Activated T-helper 1 cell treated with anti-CD3 and anti-CD28 coated beads, Interleukin-2, amount 50 U/mL, for 16 hours (primary cell): ENCODE measurements at places on chromosomes 2 and 18.

GRCh38 chr2:207513551-207514257 lies 16.1 kb upstream of the CREB1 start:
- no peak for DNase-seq

DNA sequence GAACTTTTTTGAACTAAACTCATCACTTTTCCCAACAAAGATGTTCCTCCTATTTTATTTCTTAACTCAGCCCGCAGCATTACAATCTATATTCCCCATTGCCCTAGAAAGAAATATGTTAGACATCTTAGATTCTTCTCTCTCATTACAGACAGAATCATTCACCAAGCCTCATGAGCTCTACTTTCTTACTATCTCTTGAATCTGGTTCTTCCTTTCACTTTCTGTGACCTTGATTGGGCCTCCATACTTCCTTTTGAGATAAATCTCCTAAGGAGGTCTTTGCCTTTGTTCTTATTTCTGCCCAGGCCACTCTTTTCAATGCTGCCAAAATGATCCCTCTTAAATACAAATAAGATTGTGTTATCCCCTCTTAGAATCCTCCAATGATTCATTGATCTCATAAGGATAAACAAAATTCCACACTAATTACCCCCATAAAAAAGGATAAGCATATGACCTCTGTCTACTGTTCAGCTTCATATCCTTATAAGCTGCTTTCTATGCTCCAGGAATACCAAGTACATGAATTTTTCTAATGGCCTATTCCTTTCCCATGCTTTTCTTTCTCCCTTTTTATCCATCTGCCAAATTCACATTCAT lies 400.0 kb downstream of the ARHGAP15 start:
- DNase-seq: no peak

DNA sequence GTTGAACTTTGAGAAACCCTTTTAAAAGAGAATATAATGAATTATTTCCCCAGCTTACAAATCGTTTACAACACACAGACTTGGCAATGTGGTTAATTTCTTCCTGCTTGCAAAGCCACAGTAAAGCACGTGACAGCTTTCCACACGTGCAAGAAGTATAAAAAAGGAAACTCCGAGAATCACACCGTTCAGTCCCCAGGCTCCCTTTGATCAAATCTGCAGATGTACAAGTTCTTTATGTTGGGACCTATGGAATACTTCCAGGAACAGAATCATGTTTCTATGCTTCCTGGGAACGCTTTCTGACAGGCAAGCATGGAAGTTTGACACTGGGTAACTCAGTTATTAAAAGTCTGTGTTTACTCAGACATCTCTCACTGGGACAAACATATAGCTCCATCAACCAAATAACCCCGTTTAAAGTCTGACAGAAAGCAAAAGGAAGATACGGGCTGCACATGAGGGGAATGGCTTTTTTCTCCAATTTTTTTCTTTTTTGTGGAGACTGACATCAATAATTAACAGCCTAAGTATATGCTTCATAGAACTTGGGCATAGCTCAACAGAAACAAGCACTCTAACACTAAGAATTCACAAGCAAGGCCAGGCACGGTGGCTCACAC lies 134.8 kb downstream of the EIPR1 start:
- DNase-seq: no peak

- DNase-seq: no peak
These were observed 290.2 kb downstream of the PRKCE start for GRCh38 chr2:45941531-45942236.

DNA sequence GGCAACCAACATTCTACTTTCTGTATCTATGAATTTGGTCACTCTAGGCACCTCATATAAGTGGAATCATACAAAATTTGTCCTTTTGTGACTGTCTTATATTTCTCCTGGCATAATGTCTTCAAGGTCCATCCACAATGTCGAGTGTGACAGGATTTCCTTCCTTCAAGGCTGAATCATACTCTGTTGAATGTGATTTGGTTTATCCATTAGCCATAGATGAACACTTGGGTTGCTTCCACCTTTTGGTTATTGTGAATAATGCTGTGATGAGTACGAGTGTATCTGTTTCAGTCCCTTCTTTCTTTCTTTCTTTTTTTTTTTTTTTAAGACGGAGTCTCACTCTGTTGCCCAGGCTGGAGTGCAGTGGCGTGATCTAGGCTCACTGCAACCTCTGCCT lies 311.3 kb downstream of the TGIF1 start:
- no peak for DNase-seq

DNA sequence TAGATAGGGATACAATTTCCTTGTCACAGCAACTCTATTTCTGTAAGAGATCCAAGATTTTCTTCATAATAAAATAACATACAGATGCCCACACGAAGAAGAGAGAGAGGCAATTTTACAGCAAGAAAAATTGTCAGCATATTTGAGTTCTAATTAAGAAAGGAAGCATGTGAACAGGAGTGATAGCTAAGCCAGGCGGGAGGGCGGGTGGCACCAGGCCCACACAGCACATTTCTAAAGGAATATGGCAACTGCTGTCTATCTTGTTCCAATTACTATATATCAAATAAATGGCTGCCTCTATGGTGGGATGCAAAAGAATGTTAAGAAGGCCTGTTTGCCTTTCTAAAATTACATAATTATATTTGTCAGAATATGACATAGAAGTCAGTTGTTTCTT lies 248.3 kb upstream of the DOK6 start:
- DNase-seq: no peak

DNA sequence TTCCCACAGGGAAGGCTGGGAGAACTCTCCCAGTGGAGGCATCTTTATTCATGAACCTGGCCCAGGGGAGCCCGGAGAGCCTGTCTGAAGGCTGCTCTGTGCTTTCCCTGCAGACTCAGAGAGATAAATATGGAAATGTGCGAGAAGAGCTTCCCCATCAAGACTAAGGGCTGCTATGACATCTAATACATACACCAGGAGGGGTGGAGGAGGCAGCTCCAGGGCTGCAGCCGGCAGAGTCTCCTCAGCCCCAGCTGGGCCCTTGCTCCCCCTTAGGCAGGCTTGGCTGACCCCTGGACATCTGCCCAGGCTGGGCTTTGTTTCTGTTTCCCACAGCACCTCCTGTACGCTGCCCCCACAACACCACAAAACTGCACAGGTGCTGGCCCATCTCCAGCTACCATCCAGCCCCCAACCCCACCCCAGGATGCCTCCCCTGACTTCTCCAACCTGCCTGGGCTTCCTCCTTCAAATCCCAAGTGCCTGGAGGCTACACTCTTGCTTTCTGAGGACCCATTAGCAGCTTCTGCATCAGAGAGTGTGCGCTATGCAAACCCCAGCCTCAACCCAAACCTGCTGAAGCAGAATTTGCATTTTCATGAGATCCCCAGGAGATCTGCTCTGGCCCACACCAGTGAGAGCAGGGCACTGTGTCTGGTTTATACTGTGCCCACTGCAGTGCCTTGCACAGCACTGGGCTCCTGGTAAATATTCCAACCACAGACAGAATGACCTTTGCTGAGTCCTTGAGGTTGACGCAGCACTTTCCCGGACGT lies 96.8 kb downstream of the VSNL1 start:
- no peak for DNase-seq

GRCh38 chr2:24076849-24077534 lies 866 bp upstream of the SF3B6 start:
- no peak for DNase-seq

DNA sequence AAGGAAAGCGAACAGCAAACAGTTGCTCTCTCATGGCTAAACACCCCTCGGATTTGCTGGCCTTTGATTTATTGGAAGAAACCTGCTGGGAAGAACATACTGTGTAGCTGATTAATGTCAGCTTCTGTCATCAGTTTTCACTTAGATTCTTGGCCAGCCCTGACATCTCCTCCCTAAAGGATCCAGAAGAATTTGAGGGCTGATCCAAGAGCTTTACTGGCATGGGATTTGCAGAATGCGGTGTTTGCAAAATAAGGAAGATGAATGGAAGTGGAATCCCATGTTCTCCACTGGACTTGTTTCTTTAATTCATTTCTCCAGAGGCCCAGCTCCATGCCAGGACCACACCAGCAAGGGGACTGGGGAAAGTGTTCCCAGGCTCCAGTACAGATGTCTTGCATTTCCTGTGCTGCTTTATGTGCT lies 80.5 kb downstream of the RDH14 start:
- no peak for DNase-seq

DNA sequence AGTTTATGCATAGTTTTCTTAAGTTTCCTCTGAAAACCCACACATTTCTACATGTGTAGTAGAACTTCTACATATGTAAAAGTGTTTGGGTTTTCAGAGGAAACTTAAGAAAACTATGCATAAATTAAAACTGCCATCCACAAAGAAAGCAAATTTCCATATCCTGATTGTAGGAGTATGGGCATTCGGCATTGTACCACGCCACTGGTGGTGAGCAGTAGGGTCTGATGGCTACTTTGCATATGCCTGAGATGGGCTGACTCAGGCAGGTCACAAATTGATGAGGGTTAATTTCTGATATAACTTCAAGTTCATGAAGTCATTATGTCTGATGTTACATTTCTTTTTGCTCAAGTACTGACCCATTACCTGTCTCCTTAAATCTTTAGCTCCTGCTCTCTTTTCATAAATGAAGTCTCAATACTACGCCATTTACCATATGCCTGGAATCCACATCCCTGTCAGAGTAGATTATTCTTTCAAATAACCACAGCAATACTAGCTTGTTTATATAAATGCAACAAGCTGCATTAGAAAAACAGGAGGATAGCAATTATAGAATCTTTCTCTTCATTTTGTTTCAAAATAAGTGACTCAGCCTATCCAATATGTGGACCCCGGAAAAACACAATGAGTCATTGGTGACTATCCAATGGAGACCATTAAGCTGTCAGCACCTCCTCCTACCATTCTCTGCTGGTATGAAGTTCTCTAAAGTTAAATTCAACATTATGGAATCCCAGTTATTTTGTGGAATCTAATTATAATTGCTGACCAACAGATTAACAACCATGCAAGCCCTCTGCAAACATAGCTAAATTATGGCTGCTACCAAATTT lies 355.2 kb upstream of the UBE2E3 start:
- no peak for DNase-seq

- DNase-seq: no peak
These were observed 81.8 kb upstream of the HPCAL1 start for GRCh38 chr2:10220902-10221391.

- no peak for DNase-seq
These were observed 7.8 kb upstream of the MYCN start for GRCh38 chr2:15932394-15933183.

- no peak for DNase-seq
These were observed 10.0 kb downstream of the WIPF1 start for GRCh38 chr2:174587579-174587978.

DNA sequence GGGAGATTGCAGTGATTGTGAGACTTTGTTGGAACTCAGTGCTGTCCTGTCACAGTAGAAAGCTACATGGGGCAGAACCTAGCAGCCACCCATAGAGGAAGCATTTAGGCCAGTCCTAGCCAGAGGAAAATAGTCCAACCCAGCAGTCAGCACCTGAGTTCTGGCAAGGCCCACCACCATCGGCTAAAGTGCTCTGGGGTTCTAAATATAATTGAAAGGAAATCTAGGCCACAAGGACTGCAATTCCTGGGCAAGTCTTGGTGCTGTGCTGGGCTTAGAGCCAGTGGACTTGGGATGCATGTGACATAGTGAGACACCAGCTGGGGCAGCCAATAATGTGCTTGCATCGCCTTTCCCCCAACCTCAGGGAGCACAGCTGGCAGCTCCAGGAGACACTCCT lies 28.9 kb upstream of the ACTR2 start:
- no peak for DNase-seq

DNA sequence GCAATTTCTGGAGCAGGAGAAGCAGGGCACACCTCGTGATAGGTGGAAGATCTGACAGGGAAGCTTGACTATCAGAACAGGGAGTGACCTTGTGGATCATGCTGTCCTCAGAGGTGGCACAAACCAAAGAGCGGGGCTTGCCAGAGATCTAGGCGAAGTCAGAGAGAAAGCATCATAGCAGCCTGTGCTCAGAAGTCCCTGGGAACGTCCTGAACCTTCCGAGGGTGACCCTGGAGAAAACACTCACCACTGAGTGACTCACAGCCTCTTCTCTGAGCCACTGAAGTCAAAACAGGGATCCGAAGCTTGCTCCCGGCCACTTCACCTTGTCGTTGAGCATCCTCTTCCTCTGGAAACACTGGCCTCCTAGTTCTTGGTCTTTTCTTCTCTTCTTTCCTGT lies 56.7 kb downstream of the IL1R2 start:
- DNase-seq: no peak

DNA sequence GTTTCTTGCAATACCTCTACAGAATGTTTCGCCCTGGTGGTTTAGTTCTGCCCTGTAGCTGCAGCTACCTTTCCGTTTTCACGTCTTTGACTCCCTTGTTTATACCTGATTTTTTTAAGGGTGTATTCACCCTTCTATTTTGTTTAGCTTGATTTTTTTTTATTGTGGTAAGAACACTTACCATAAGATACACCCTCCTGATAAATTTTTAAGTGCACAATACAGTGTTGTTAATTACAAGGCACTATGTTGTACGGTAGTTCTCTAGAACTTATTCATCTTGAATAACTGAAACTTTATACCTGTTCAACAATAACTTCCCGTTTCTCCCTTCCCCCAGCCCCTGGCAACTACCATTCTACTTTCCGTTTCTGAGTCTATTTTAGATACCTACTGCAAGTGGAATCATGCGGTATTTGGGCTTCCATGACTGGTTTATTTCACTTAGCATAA lies 48.9 kb upstream of the NABP1 start:
- no peak for DNase-seq

DNA sequence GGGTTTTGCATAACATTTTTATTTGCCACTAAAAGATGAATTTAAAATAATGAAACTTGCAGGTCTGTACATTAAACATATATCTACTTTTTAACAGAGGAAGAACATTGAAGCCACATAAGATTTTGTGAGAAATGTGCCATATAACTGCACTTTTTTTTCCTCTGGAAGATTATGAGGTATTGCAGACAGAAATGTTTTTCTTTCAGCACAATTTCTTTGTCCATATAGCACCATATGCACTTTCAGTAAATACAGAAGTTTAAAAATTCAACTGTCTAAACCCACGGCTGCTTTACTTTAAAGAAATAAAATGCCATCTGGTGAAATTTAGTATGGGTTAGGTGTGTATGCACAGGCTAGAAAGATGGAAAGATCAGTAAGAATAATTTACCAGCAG lies 470 bp upstream of the FAP start:
- no peak for DNase-seq

- no peak for DNase-seq
These were observed 73.4 kb upstream of the TEX51 start for GRCh38 chr2:126825316-126825715.

DNA sequence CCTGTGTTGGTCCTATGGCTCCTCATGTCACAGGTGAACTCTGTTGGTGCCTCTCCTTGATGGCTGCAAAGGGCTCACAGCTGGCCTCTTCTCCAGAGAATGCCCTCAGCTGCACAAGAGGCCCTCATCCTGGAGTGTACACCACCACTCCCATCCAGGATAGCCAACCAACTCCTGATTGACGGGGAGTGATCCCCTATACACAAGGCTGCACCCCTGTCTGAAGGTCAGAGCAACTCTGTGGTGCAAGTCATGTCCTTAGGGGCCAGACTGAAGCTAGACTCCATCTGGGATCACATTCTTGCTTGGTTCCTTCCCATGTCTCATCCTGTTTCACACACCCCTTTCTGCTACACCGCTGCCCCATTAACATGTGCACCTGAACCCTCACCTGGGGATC lies 41.7 kb upstream of the ATL2 start:
- no peak for DNase-seq

- no peak for DNase-seq
These were observed 27.0 kb downstream of the SKA1 start for GRCh38 chr18:50401888-50402287.

GRCh38 chr18:54946149-54946581 lies 13.1 kb downstream of the CCDC68 start:
- DNase-seq: no peak

GRCh38 chr2:36197181-36197971 lies 158.2 kb upstream of the CRIM1 start:
- no peak for DNase-seq

GRCh38 chr2:64932371-64933216 lies 56.6 kb upstream of the SLC1A4 start:
- DNase-seq: no peak
